GM23248 (cell line): ENCODE measurements at places on chromosomes 16 and 17.

- DNase-seq, result peak; percentile 12
Observed at GRCh38 chr16:65469116-65469515, 347.3 kb upstream of the CDH11 start.

GRCh38 chr16:53629607-53630312 lies 73.9 kb downstream of the RPGRIP1L start:
- DNase-seq, result no peak

DNA sequence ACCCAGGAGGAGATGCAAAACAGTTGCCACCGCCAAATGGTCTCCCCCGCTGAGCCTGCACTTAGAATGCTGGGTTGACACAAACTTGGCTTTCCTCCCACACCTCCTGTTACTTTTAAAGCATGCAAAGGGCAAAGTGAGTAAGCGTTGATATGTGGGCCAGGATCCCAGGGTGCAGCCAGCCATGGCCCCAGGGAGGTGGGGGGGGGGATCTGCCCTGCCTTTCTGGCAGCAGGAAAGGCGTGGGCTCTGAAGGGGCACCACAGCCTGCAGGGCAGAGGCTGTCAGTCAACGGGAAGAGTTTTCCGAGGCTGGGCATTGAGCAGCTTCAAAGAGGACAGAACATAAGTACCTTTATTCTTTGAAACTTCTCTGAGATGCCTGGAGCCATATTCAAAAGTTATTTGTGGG lies 142.3 kb downstream of the ABCC12 start:
- no peak for DNase-seq

DNA sequence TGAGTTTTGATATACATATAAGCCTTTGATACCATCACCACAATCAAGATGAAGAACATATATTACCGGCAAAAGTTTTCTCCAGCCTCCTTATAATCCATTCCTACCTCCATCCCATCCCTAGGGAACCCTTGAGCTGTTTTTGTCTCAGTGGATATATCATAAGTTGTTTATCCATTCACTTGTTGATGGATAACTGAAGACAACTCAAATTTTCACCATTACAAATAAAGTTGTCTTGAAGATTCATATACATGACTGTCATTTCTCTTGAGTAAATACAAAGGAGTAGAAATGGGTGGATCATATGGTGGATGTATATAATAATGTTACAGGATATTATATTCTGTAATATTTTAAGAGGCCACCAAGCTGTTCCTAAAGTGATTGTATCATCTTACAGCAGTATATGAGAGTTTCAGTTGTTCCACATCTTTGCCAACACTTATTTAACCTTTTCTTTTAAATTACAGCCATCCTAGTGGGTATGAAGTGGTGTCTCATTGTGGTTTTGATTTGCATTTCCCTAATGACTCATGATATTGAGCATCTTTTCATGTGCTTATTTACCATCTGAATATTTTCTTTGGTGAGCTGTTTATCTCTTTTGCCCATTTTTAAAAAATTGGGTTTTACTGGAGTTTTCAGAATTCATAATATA lies 17.4 kb downstream of the NF1 start:
- DNase-seq, result peak; percentile 37

- DNase-seq, result peak; percentile 59
Observed at GRCh38 chr17:75191584-75191983, 8.8 kb upstream of the SUMO2 start.

DNA sequence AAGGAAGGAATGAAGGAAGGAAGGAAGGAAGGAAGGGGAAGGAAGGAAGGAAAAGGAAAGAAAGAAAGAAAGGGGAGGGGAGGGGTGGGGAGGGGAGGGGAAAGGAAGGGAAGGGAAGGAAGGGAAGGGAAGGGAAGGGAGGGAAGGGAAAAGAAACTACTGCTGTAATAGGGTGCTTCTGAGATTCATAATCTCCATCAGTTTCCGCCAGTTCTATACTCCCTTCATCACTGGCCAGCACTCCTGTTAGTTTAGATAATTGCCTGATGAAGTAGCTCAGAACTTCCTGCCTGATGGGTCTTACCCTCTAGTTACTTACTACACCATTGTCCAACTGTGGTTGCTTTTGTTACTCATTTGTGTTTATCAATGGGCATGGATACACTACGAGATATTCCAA lies 2.0 kb upstream of the KRTAP9-6 start:
- DNase-seq, result no peak

- DNase-seq, result no peak
Observed at GRCh38 chr16:70730944-70731343, 45.1 kb upstream of the MTSS2 start.

DNA sequence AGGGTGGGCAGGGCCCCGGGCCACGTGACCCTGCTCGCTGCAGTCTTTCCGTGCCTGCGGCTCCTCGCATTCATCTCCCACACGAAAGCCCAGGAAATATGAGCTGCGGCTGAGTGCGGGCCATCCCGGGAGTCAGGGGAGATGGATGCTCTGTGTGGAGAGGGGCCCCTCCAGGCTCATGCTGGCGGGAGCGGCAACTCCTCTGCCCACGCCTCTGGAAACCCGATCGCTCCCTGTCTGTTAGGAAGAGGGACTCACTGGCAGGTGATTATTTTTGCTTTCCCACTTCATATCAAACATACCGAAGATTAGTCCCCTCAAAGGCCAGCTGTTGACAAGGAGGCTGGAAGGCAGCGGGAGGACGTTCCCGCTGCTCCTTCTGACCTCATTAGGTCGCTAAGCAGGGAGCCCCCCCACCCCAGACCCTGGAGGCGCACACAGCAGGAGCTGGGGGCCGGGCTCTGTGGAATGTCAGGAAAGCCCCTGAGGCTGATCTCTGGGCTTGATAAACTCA lies 228.5 kb downstream of the FOXL1 start:
- no peak for DNase-seq

DNA sequence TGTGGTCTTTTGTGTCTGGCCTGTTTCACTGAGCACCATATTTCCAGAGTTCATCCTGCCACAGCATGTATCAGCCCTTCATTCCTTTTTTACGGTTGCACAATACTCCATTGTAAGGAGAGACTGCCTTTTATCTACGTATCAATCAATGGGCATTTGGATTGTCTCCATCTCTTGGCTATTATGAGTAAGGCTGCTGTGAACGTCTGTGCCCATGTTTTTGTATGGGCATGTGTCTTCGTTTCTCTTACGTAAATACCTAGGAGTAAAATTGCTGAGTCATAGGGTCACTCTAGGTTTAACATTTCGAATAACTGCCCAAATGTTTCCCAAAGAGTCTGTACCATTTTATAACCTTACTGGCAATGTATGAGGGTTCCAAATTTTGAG lies 202.8 kb upstream of the FOXF1 start:
- DNase-seq, result peak; percentile 70

- DNase-seq, result peak; percentile 32
Observed at GRCh38 chr17:77609553-77610517, 348.7 kb upstream of the TNRC6C start.

DNA sequence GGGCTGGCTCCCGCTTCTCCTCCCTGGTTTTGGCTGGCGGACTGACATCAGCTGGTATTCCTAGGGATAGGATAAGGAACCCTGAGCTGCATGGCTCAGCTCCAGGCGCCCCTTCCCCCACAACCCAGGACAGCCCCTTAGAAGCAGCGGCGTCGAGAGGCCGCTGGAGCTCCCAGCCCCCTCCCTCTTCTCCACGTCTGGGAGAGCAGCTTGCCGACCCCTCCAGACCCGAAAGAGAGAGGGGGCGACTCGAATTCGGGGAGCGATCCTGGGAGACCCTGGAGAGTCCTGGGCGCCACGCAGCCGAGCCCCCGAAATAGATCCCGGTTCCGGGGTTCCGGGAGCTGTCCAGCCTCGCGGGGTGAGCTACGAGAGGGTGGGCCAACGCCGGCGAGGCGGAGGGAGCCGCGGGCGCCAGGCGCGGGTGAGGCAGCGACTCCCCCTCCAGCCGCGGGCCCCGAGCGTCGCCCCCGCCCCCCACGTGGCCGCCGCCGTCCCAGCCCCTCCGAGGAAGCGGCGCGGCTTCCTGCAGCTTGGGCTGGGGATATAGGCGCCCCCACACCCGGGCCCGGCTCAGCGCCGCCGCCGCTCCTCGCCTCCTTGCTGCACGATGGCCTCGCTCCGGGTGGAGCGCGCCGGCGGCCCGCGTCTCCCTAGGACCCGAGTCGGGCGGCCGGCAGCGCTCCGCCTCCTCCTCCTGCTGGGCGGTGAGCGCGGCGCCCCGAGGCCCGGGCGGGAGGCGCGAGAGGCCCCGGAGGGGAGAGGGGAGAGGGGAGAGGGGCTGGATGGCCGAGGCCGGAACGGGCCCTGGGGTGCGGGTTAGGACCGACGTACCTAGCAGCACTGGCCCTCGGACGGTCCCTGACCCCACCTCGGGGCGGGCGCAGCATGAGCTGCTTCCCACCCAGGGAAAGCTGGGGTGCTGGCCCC lies at the start of gene RAMP2:
Gene RAMP2, plus strand, starts transcription at position 576 of the 930 bp plus-strand sequence. Its CDS starts 35 bp downstream, at position 611.
- peak; percentile 60 for DNase-seq

GRCh38 chr16:75491876-75492275 lies 3.4 kb downstream of the CHST6 start:
- DNase-seq, result peak; percentile 28

- no peak for DNase-seq
Observed at GRCh38 chr16:20781697-20782096, 17.9 kb downstream of the ACSM3 start.
